ENCODE measurements at places on chromosomes 3 and 15. TPM values are rescaled to one million over a fixed set of nuclear protein-coding genes. Genes with fewer than 3 reads are reported as not detected.

NR1I2 gene
- total RNA-seq, result not detected

RLBP1 gene
- not detected for total RNA-seq

GPR156 gene
- total RNA-seq, result 0.44 TPM

HTR3E gene
- total RNA-seq, result not detected

ONECUT1 gene
- not detected for total RNA-seq

ZNF774 gene
- 1.5 TPM for total RNA-seq

IRAK2 gene
- 5.4 TPM for total RNA-seq

OR4F15 gene
- under 0.01 TPM for total RNA-seq

GRAMD1C gene
- total RNA-seq, result 7.1 TPM

ITPKA gene
- 5.5 TPM for total RNA-seq

DCBLD2 gene
- 120 TPM for total RNA-seq

BCHE gene
- 11.1 TPM for total RNA-seq

Data from smooth muscle cell of trachea (primary cell).